CD4-positive, alpha-beta T cell treated with Interleukin-21 for 1 hour (primary cell): ENCODE measurements at places on chromosomes 12 and 14.
A peak's percentile ranks its signal among the peaks of the same experiment; 100 is the strongest.

DNA sequence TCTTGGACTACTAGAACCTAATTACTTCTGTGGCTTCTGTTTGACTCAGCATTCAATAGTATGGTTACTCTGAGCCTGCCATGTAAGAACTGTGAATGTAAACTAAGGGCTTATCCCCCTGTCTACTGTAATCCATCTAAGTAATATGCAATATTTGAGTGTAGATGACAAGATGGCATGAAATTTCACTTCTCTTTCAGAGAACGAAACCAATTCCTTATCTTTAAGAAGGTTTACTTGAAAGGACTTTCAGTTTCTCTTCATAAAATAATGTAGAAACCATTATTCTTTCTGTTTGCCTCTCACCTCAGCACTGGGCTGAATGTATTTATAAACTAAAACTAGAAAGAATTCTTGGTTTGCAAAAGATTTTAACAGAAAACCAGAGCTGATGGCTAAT is 60.4 kb upstream of the ARID2 start:
- DNase-seq, result peak; percentile 37

DNA sequence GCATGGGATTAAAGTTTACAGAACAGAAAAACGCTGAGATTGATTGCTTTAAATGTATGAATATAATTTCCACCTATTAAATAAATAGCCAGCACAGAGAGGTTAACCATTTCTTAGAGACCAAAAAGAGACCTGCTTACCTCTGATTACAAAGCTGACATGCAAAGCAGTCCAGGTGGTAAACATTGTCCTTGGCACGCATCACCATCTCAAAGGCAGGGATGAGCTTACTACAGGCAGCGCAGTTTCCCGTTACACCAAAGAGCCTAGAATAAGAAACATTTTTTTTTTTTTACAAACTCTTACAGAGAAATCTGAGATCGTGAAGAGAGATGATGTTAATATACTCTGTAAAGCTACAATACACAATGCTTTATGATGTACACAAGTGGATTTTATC is 45.7 kb downstream of the LMO3 start:
- no peak for DNase-seq

DNA sequence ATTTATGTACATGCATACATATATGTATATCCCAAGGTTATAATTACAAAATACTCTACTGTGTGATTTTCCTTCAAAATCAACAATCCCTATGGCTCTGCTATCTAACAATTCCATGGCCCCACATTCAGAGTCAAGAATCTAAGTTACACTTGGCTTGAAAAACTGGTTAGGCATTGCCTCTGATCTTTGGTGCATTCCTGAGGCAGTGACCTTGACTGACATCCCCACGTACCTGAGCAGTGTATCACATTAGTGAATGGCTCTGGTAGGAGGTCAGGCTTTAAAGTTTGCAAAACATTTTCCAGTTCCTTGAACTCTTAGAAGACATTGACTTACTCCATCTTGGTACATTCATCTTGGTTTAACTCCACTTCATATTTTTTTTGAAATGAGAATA is 8.5 kb upstream of the STON2 start:
- no peak for DNase-seq

DNA sequence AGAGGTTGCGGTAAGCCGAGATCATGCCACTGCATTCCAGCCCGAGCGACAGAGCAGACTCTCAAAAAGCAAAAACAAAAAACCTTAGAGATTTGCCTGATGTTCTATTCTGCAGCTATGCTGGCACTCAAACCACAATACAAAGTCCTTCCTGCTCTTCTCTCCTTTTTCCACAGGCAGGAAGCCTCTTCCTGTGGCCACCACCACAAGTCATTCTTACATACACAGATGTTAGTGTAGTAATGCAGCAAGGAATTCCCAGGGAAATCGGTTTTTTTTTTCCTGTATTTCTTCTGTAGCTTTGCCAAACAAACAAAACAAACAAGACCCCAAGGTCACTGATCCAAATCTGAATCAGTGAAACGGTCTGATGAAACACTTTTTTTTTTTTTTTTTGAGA is 104.3 kb downstream of the FIGNL2 start:
- no peak for DNase-seq

- no peak for DNase-seq
Observed at GRCh38 chr12:111767362-111768158, 827 bp downstream of the ALDH2 start.

GRCh38 chr12:12714276-12715021 is 2.7 kb upstream of the CDKN1B start:
- peak; percentile 85 for DNase-seq

DNA sequence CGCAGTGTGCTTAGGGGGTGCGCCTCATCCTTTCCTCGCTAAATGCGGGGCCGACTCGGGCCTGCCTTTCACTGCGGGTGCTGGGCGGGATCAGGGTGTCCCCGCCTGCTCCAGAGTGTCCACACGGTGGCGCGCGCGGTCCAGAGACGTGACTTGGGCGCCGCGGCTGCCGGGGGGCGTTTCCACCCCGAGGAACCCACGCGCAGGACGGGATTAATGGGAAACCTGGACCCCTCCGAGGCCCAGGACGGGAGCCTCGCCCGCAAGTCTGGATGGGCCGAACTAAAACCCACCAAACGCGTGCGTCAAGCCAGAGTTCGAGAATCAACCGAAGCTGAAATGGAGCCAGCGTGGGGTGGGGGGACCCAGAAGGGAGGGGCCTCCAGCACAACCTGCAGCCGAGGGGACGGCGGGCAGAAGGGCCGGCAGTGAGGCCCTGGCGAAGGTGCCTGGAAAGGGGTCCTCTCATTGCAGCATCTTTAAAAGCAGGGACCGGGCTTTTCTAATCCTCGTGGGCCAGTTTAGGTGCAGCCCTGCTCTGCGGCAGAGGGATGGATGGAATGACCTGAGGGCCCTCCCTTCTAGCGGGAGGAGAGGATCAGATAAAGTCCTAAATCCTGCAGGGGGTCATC is 93.3 kb downstream of the NINJ2 start:
- DNase-seq, result peak; percentile 85

DNA sequence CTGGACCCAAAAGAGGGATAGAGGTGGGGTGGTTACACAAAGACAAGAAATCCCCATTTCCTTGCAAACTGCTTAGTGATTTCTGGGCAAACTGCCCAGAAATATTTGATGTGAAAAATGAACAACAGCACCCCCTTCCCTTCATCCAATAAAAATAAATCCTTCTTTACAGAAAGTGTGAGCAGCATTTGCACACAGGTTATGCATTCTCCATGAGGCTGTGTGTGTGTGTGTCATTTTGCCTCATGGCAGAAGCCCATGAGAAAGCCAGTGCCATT is 17.2 kb upstream of the NRXN3 start:
- DNase-seq, result no peak

GRCh38 chr12:3554371-3555115 is 63.5 kb downstream of the PRMT8 start:
- no peak for DNase-seq

DNA sequence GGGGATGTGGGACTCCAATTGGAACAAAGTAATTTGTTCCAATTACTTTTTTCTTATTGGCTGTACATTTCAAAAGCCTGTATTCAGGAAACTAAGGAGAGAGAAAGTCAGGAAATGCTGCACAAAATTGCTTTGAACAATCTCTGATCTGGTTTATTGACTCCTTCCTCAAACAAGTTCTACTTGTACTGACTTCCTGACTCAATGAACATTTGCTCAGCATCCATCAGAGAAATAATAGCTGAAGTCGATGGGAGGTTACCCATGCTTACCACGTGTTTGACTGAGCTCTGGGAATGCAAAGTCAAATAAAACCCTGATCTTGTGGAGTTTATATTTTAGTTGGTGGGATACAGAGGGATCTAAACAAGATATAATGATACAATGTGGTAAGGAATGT is 15.4 kb upstream of the C12orf75 start:
- no peak for DNase-seq

- no peak for DNase-seq
Observed at GRCh38 chr12:102976609-102977280, 19.3 kb downstream of the ASCL1 start.

DNA sequence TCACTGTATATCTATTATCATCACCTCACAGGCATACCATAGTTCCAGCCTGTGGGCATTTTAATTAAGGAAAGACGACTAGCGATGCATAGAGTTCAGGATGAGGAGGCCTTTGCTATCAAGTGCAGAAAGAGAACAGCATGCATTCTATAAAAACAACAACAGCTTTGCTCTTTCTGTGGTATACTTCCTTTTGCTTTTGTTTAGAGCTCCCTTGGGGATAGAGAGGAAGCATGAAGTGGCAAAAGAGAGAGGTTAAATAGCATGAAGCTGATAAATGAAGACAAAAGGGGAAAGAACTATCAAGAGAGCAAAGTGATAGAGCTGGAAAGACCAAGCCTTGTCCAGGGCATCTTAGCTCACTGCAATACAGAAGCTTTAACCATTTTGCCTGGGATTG is 23.5 kb downstream of the IFNG-AS1 start:
- DNase-seq, result no peak

DNA sequence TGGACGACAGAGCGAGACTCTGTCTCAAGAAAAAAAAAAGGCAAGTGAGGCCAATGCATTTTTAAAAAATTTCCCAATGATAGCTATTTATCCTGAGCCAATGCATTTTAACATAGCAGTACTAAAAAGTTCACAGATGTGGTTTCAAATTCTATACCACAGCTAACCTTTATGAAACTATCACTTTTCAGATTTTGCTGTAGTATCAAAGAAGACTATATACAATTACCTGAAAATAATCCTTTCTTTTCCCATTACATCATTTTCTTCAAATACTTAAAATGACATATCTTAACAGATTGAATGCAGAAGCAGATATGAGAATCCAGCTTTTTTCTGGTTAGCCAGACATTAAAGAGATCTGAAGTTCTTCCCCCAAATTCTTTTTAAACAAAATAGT is 13.2 kb downstream of the ATF7 start:
- no peak for DNase-seq

GRCh38 chr12:80977346-80977745 is 39.6 kb upstream of the LIN7A start:
- no peak for DNase-seq

GRCh38 chr12:130954544-130954831 is 781 bp downstream of the ADGRD1 start:
- no peak for DNase-seq

DNA sequence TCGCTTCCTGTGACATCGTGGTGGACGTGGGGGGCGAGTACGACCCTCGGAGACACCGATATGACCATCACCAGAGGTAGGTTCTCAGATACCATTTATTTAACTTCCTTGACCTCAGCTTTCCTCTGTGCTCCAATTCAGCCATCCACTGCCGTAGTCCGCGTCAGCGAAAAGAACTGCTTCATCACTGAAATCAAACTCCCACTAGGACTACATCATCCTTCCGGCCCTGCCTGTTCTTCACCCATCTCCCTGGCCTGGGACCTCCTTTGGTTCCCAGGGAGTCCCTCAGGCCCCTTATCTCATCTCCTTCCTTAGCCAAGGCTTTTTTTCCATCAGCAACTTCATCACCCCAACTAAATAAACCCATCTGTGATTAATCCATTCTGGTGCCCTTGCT is 692 bp downstream of the MYG1 start:
- DNase-seq, result no peak

- peak; percentile 9 for DNase-seq
Observed at GRCh38 chr12:107066691-107067090, 26.7 kb downstream of the CRY1 start.

GRCh38 chr14:59754256-59754655 is 116.3 kb downstream of the RTN1 start:
- no peak for DNase-seq

DNA sequence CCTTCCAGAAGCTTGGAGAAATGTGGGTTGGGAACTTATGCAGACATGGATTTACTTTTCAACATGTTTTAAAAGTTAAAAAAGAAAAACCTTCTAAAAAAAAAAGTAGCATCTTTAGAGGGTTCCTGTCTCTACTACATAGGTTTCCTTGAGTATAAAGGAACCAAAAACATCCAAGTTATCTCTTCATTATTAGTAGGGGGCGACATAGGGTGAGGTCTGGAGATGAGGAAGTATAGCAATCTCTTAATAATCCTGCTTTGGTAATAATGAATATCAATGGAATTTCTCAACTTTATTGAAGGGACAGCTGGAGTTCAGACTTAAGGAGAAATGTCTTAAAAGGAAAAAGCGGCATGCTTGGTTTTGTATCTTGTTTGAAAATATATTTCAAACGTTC is 6.5 kb upstream of the PLXNC1 start:
- DNase-seq, result no peak

GRCh38 chr12:47120736-47121135 is 41.0 kb upstream of the AMIGO2 start:
- no peak for DNase-seq

DNA sequence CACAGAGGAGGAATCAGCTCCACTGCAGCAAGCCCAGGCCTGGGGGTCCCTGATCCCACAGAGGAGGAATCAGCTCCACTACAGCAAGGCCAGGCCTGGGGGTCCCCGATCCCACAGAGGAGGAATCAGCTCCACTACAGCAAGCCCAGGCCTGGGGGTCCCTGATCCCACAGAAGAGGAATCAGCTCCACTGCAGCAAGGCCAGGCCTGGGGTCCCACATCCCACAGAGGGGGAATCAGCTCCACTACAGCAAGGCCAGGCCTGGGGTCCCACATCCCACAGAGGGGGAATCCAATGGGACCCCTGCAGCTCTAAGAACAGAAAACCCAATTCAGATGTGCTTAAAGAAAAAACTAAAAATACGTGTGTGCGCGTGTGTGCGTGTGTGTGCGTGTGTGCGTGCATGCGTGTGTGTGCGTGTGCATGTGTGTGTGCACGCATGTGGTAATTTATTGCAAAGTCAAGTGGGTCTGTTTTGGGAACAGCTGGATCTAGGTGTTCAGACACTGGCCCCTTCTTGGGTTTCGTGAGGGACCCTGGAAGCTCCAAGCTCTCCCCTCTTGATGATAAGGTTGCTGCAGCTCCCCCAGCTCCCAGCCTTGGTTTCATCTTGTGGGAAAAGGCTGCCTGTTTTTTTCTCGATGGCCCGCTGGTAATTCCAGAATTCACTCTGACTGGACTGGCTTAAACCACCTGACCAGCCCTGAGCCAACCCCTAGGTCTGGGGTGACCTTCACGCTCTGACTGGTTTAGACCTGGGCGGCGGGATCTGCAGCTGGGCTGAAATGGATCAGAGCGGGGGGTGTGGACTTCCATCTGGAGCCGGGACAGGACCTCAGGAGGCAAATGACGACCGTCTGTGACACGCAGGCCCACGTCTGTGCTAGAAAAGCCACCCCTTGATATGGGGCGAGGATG is 47.1 kb downstream of the GALNT9 start:
- no peak for DNase-seq

- peak; percentile 98 for DNase-seq
Observed at GRCh38 chr14:101760138-101761011, 1.1 kb upstream of the PPP2R5C start.

GRCh38 chr12:76830436-76830835 is 48.4 kb downstream of the CSRP2 start:
- DNase-seq, result no peak

- DNase-seq, result no peak
Observed at GRCh38 chr12:105467710-105468366, 137.3 kb downstream of the C12orf75 start.

DNA sequence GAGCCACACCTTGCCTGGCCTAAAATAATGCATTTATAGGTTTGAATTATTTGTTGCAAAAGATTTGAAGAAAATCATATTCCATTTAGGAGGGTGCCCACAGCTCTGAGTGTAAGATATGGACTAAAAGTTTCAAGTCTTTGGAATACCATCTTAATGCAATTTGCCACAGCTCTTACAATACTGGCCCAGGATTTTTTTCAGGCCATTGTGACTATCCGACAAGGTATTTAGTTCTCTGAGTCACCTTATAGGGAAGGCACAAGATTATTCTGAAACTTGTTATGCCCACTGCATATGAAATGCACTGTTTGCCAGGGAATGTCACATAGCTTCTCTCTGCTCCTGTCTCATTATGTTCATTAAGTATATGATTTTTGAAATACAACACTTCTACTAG is 29.6 kb upstream of the SLC6A13 start:
- DNase-seq, result no peak

GRCh38 chr12:108120863-108121165 is 8.3 kb upstream of the WSCD2 start:
- DNase-seq, result no peak
